ENCODE measurements at places on chromosomes 7 and 10.

DNA sequence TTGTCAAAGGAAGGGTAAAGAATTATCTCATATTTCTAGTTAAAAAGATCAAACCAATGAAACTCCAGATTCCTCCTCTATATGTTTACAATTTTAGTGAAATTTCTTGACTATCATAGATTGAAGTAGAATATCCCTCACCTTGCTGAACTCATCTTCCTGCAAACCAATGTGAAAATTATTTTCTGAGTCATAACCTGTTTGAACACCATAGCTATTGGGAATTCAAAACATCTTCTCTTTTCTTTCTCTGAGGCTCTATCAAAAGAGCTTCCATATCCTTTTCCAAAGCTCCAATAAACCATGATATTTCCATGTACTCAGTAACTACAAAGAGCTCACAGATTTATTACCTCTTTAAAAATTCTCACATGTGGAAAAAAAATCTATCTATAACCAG, 134.3 kb downstream of the DOCK4 start:
- no peak for DNase-seq

DNA sequence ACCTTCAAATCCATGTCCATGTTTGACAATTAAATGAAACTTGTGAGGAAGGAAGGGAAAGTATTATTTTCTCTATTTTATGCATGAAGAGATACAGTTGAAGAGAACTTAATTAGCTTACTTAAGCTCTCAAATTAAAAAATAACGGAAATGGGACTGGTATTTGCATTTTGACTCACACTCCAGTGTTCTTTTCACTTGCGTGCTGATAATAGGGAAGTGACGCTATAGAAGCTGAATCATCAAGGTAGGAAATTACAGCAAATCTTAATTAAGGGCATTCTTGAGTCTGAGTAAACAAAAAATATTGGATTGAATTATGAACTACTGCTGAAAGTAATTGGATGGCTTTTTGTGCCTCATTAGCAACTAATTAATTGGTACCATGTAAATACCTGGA, 44.0 kb upstream of the NPVF start:
- no peak for DNase-seq

DNA sequence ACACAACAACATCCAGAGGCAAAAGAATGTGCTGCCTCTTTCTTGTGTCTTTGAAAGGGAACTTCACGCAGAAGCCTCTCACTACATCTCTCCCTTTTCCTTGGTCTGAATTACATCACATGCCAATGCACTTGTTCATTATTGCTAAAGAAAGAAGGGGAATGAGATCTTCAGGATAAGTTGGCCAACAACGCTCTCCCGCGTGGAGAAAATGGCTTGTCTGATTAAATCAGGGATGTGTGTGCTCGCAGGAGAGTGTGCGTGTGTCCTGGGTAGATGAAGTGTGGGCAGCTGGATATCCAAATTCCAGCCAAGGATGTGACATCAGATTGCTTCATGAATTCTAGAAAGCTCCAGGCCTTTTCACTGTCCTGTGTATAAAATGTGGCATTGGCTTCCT, 541.6 kb upstream of the FZD8 start:
- DNase-seq = no peak

GRCh38 chr7:42278344-42278743, 41.3 kb upstream of the GLI3 start:
- DNase-seq = no peak

GRCh38 chr7:15462721-15463389, 99.0 kb downstream of the AGMO start:
- DNase-seq = no peak

DNA sequence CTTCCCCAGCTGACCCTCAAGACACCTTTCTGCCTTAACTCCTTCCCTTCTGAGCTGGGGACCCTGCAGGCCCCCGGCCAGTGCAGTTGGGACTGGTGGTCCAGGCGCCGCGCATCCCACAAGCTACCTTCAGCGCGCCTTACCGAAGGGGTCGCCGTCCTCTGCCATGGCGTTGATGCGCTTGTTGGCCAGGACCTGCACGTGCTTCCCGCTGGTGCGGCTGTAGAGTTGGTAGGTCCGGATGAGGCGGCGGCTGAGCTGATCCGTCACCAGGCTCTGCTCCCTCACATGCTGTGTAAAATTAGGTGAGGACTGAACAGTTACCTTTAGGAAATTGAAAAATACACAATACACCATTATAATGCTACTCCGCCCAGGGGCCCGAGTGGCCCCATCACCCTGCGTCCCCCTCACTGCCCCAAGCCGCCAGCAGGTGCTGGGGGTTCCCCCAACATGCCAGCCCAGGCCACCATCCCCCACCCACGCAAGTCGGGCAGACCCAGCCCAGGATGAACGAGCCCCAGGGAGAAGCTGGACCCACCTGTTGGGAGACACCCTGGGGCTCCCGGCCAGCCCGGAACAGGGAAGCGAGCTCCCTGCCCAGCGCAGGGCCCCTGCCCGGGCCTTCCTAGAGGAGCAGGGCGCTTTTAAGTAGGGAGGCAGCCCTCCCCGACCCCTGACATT, 1.2 kb downstream of the FGF8 start:
- no peak for DNase-seq

GRCh38 chr10:127135844-127136577, 60.4 kb downstream of the INSYN2A start:
- no peak for DNase-seq

GRCh38 chr10:132036153-132036886, 29.4 kb upstream of the JAKMIP3 start:
- no peak for DNase-seq

DNA sequence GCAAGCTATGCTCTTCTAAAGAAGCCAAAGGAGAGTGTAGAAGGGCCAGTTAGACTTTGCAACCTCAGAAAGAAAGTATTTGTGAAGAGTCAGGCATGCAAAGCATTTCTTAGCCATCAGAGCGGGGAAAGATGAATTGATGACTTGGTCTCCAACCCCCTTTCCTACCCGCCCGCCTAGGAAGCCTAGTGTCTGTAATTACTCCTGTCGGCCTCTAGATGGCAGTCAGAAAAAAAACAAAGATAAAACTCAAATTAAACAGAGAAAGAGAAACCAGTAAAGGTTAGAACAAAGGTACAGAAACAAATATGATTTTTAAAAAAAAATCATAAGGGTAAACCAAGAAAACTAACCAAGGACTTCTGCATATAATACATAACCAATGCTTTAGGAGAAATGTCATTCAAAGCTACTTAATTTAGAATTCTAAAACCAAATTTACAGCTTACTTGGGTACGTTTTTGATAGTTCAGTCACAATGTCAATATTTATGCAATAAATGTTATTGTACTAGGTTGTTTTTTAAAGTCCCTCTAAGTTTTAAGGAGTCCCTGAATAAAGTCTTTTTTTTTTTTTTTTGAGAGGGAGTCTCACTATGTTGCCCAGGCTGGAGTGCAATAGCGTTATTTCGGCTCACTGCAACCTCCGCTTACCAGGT, 97.6 kb downstream of the LYZL1 start:
- DNase-seq = no peak

DNA sequence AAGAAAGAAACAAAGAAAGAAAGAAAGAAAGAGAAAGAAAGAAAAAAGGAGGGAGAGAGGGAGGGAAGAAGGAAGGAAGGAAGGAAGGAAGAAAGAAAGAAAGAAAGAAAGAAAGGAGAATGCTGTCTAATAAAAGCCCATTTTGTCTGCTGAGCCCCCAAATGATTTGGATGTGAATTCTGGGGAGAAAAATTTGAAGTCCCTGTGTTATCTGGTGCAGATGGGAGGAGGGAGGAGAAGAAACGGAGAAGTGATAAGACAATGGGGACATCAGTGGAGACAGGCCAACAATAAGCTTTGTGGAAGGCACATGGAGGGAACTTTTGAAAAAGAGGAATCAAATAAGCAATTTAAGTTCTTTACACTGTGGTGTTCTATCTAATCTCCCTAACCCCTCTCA, 24.6 kb upstream of the TMEM273 start:
- no peak for DNase-seq

GRCh38 chr7:18399436-18400235, 95.9 kb upstream of the HDAC9 start:
- DNase-seq = no peak

- no peak for DNase-seq
Measured at GRCh38 chr7:93429563-93429962, 145.0 kb downstream of the CALCR start.

GRCh38 chr10:121900443-121901174, 27.2 kb downstream of the ATE1 start:
- DNase-seq = no peak

- DNase-seq = no peak
Measured at GRCh38 chr10:80079312-80079719, 851 bp downstream of the TMEM254 start.

GRCh38 chr10:60822809-60823208, 44.5 kb downstream of the CDK1 start:
- no peak for DNase-seq

GRCh38 chr10:35876248-35876647, 234.2 kb upstream of the FZD8 start:
- no peak for DNase-seq
